Fibroblast of villous mesenchyme (primary cell): ENCODE measurements at places on chromosomes 3 and 15. TPM values are rescaled to one million over a fixed set of nuclear protein-coding genes. Genes with fewer than 3 reads are reported as not detected.

DNA sequence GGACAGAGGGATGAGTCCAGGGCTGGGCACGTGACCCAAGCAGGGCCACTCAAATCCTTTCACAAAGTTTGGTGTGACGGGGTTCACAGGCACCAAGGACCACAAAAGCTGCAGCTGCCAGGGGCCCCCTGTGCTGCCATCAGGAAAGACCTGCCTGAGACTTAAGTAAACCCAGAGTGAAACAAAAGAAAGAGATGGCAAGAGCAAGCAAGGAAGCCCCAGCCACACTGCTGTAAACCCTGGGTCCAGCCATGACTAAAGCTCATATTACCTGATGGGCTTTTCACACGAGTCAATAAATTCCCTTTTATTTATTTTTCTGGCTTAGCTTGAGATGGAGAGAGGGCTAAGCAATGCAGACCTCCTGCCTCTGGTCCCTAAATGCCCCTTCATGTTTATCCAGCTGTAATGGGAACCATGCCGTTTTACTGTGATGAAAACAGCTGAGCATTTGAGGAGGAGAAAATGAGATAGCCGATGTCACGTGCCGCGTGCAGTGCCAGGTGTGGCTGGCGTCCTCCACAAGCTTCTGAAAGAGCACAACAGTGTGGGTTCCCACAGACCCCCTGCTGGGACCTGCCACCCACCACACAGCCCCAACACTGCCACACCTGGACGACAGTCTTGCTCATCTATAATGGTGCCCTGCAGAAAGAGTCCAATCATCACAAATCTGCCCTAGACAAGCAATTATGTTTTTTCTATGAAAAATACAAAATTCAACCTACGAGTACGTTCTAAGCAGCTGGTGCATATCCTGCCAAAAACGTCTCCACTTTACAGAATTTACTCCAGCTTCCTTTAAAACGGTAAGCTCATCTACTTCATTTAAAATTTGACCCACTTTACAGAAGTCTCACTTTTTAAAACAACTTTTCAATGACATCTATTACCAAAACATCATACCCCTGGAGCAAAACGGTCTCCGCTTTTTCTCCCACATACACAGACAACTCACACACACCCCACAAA is 34.2 kb downstream of the ADAMTS17 start:
- DNase-seq: no peak

DNA sequence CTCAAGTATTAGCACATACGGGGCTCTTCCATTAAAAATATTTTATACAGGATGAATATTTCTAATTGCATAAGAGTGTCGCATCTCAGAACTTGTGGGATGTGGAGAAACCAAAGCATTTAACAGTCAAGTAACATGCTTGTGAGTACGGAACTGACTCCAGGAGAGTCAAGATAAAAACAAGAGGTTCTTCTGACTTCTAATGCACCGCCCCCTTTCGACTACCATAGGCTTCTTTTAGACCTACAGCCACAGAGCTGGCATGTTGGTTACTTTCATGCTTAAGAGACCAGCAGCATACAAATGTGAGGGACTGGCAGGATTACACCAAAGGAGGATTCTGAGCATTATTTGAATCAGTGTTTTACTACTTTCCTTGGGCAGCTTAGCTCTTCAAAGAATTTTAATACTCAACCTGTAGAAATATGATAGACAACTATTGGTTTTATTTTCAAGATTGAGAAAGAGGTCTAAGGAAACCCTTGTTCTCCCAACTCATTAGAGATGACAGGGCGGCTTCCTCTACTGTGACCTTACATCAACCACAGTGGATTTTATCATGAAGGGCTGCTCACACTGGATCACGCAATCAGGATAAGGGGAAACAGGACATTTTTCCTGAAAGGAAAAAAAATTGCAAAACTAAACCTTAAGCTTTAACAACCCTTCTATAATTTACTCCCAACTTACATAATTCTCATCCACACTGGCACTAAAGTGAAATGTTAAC is 14.0 kb downstream of the ETV5 start:
- DNase-seq: no peak

The SH3GL3 gene
- under 0.01 TPM in 1 of 2 replicates, not detected in the other for total RNA-seq

DNA sequence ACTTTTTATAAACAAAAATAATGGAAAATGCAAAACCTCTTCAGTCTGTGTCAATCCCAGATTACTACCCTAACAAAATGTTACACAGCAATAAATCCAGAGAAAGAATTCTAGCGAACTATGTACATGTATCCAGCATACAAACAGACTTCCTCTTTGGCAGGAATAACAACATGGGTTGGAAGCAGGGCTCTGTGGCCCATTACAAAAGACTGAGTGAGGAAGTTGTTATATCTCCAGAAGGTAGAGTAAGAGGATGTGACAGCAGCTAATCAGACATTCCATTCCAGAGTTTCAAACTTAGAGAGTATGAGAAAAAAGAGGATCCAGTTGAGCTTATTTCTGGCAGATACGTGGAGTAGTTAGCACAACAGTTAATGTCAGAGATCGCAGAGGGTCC is 294.0 kb upstream of the PLSCR5 start:
- no peak for DNase-seq

DNA sequence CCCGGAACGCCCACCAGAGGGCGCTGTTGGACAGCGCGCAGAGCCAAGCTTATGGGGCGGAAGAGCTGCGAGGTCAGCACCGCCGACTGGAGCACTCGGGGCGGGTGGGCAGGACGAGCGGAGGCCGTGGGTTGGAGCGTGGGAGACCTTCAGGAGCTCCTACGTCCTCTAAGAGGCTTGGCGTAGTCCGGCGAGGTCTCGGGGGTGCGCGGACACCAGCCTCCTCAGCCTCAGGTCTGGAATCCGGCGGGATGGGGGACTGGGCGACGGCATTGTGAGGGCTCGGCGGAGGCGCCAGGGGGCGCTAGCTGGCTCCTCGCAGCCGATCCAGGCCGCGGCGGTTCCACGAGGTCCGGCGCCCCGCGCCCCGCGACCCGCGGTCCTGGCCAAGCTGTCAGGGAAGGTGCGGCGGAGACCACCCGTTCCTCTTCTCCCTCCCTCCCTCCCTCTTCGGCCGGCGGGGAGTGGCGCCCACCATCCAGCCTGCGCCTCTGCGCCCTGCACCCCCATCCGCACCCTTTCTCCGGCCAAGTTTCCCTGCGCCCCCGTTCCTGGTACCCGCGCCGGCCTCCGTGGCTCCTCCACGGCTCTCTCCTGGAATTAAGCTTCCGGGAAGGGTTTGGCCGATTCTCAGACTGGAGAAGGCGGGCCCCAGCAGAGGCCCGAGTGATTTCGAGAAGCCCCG is 24.3 kb upstream of the POLG start:
- DNase-seq: peak; percentile 71

- DNase-seq: peak; percentile 85
Observed at GRCh38 chr3:25820366-25820765, 30.5 kb downstream of the OXSM start.
